ENCODE measurements at places on chromosomes 6 and 20.

- no peak for DNase-seq
These were observed 22.1 kb upstream of the EYA2 start for GRCh38 chr20:46872328-46873211.

GRCh38 chr6:8657522-8657921 lies 222.2 kb upstream of the SLC35B3 start:
- DNase-seq, result no peak

- DNase-seq, result no peak
These were observed 790 bp downstream of the NEDD9 start for GRCh38 chr6:11231564-11232192.

GRCh38 chr20:50295762-50296449 lies 105.3 kb downstream of the CEBPB start:
- DNase-seq, result no peak

- no peak for DNase-seq
These were observed 1.3 kb downstream of the HINT3 start for GRCh38 chr6:125957845-125958244.

- no peak for DNase-seq
These were observed 27.9 kb downstream of the MOCS1 start for GRCh38 chr6:39906318-39906761.

DNA sequence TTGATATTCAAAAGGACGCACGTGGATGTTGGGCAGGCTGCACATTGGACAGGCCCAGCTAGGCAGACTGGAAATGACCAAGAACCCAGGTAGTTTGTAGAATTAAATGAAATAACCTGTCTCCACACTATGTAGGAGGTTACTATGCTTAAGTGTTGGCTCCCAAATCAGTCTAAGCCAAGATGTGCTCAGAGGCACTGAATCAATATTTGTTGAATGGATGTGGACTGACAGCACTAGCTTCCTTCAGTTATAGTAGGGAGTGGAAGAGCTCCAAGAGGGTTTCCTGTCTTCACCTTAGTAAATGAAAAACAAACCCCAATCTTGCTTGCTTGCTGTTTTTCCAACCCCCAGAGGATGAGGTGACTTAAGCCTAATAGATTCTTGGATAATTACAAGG lies 180.5 kb downstream of the JARID2 start:
- no peak for DNase-seq

- no peak for DNase-seq
These were observed 24.9 kb upstream of the MAP3K4 start for GRCh38 chr6:160966493-160967229.

GRCh38 chr6:68976260-68976659 lies 341.2 kb downstream of the ADGRB3 start:
- no peak for DNase-seq

GRCh38 chr20:55067158-55067825 lies 591.9 kb downstream of the DOK5 start:
- no peak for DNase-seq

DNA sequence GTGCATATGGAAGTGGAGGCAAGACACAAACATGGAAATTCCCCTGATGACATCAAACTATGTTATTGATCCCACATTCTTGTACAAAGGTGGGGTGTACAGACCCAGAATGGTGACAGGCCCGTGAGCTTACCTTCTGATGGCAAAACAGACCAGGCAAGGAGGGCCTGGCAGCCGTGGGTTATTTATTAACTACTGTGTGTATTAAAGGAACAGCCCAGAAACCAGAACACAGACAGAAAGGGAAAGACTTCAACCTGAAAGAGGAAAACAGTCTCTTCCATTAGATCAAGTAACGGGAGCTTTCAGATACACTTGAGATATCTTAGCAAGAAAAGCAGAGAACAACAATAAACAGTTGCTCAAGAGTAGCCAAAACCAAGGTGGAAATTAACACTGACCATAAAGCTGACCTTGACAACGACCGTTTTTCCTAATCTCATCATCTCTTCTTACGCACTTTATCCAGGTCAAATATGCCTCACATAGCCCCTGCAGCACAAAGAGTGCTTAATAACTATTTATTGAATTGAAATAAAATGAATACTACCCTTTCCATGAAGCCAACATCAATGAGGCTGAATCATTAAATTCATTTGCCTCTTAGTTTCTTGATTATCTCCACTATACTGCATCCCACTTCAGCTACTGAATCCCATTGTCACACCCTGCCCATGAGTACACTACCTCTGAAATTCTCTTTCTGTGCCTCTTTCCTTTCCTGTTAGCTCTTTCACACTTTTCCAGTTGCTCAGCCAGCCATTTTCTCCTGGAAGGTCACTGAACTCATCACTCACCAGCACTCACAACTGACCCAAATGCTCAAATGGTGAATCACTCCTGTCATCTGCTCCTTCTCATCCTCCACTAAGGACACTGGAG lies 67.4 kb downstream of the MOXD1 start:
- DNase-seq, result no peak

GRCh38 chr20:53995949-53996348 lies 74.4 kb downstream of the BCAS1 start:
- DNase-seq, result no peak

DNA sequence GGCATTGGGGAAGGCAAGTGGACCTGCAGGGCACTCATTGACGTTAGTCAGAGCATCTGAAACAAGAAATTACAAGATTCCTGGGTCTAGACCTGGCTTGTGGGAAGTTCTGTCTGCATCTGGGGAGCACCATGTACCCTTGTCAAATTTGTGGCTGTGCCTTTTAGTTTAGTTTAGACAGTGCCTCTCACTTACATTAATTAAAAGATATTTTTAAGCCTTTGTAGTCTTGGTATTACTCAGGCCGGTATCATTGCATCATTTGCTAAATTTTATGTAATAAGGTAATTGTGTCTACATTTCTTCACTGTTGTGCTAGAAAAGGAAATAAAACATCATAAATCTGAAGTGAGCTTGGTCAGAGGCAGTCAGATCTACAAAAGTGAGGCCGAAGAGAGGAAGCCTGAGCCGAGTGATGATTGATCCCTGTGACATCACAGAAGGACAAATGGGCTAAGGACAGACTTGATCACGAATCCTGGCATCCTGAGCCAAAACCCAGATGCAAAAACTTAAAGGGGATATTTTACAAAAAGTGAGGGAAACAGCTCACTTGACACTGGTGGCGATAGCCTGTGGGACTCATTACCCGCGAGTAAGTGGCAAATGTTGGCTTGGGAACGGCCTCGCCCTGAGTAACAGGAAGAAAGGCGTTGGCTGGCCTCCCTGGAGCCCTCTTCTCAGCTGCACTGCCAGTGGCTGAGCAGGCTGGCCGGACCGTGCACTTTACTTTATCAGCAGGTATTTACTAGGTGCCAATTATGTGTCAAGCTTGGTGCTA lies 106.5 kb downstream of the TCP11 start:
- no peak for DNase-seq

DNA sequence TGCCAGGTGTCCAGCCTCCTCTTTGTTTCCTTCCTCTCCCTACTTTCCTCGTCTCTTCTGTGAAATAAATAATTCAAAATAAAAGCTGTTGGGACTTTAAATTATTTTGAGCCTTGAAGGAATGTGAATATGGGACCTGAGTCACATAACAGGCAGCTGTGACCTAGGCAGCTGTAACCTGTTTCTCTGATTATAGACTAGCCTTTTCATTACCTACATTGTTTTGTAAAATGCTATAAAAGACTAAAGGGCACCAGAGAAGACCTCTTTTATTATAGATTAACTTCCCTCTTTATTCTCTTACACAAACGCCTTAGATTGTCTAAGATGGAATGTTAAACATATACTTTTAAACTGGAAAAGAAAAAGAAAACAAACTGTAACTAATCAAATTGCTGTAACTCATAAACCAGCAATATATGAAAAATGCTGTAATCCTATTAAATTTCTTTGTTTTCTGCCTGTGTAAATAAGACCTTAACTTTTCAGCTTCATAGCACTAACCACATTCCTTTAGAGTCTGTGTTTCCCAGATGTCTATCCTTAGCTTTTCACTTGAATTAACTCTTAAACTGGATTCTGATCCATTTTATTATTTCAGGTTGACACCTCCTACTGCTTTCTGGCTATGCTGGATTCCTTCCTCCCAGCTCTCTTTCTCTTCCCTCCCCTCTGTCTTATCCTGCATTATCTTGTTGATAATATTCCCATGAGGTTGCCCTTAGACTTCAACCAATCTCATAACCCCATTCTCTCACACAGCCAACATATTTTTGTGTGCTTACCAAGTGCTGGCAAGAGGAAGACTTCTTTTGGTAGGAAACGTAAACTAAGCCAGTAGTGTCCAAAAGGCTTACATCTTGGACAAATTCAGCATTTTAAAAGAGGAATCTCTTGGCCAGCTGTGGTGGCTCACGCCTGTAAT lies 69.2 kb downstream of the TPD52L1 start:
- DNase-seq, result no peak

- DNase-seq, result no peak
These were observed 25.8 kb downstream of the SEC23B start for GRCh38 chr20:18533491-18533890.

GRCh38 chr6:70957284-70957617 lies 391 bp upstream of the B3GAT2 start:
- DNase-seq, result no peak

GRCh38 chr6:3363296-3364025 lies 93.4 kb downstream of the SLC22A23 start:
- no peak for DNase-seq

DNA sequence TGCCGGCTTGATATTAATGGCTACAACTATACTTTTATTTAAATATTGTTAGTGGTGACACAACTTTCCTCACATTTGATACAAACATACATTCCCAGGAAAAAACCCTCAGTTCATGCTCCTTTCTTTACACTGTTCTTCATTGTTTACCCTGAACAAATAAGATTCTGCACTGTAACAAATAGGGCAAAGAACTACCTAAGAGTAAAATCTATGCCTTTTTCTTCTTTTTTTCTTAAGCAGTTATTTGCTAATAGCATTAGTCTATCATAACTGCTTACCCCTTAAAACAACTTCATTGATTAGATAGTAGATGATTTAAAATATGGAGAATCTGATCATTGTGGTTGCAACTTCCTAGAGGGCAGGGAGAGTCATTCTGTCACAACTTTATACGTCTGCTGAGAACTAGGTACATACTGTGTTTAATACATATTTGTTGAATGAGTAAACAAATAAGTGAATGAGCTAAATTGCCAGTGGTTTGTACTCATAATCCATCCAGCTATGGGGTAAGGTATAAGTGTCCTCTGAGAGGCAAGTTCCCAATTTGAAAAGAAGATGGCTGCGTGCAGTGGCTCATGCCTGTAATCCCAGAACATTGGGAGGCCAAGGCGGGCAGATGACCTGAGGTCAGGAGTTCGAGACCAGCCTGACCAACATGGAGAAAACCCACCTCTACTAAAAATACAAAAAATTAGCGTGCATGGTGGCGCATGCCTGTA lies 161.0 kb downstream of the CDK19 start:
- no peak for DNase-seq

DNA sequence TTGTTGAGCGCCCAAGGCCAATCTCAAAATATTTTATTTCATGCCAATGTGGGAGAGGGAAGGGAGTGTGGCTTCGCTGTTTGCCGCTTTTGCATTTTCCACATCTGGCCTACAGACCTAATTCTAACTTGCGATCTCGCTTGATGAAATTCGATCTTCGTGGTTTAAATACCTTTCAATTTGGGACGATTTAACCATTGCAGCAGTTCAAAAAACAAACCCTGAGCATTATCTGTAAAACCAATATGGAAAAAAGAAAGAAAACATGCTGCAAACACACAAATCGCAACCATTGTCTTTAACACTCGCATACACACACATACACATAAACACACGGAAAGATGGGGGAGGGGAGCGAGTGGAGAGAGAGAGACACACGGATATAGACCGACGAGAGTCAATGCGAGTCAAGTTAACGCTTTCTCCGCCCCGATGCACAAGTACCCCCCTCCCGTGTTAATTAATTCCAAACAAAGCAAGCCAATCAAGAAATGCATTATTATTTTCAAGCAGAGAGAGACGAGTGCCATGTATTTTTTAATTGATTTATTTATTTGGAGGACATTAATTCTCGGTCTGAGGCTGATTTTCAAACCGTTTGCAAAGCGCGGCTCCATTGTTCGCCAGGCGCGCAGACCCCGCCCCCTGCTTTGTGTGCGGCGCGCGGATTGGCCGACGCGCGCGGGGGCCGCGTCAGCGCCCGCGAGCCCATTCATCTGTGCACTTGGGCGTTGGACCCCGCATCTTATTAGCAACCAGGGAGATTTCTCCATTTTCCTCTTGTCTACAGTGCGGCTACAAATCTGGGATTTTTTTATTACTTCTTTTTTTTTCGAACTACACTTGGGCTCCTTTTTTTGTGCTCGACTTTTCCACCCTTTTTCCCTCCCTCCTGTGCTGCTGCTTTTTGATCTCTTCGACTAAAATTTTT lies at the start of gene MARCKS:
TSS of gene MARCKS (plus strand) at position 721 of the 931 bp plus-strand sequence. CDS start 401 bp downstream, outside the sequence.
- DNase-seq, result peak; percentile 52

- no peak for DNase-seq
These were observed 166.4 kb upstream of the ZNF217 start for GRCh38 chr20:53760025-53760441.

- DNase-seq, result no peak
These were observed 60.5 kb downstream of the HS3ST5 start for GRCh38 chr6:114282292-114282691.

DNA sequence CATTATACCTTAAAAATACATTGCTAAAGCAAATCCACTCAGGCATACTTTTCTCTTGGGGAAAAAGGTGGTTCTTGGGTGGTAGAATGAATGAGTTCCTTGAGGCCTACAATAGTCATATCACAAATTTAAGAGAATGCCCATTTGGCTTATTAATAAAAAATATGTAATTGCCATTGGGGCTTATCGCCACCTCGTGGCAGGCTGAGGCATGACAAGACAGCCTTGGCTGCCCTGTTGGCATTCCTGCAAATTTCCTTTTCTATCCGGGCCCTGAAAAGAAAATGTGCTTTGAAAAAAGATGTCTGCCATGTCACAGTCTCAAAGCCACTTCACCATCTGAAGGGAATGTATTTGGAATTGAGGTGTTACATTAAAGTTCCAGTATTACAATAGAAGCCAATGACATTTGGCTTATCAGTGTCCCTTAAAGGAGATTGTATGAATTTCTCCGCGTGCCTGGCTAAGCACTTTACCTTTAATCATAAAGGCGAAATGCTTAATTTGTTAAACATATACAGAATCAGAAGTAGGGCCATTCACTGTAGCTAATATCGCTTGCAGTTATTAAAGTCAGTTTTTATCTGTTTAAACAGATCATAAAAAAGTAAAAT lies 188.3 kb upstream of the ZFP64 start:
- peak; percentile 16 for DNase-seq

Measured in GM12892 (cell line).